ENCODE measurements at places on chromosomes 3 and 15.

DNA sequence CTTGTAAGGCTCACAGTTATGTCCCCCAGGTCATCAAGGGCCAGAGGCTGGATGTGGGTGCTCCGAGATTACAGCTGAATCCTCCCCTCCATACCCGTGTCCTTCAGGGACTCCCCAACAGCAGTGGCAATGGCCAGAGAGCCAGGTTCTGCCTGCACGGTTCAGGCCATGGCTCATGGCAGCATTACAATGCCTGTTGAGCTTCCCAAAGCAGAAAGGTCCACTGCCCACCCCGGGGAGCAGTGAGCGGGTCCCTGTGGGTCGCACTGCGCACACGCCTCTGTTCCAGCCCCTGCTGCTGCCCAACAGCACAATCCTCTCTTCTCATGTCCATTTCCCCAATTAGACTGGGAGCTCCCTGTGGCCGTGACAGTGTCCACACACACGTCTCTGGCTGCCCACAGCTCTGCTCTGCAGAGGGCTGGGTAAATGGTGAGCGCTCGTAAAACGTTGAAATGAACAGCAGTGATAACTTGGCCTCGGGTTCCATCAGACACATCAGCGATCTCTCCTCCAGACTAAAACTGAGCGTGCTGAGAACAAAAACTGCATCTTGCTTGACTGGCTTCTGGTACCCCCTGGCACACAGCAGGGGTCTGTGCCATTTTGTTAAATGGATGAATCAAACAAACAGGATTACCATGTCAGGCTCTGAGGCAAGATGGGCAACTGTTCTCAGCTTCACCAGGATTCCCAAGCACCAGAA is 80.4 kb downstream of the VGLL4 start:
- no peak for DNase-seq

- no peak for DNase-seq
Observed at GRCh38 chr3:75180945-75181298, 483.2 kb upstream of the FRG2C start.

- no peak for DNase-seq
Observed at GRCh38 chr15:39957481-39957880, 23.6 kb downstream of the EIF2AK4 start.

DNA sequence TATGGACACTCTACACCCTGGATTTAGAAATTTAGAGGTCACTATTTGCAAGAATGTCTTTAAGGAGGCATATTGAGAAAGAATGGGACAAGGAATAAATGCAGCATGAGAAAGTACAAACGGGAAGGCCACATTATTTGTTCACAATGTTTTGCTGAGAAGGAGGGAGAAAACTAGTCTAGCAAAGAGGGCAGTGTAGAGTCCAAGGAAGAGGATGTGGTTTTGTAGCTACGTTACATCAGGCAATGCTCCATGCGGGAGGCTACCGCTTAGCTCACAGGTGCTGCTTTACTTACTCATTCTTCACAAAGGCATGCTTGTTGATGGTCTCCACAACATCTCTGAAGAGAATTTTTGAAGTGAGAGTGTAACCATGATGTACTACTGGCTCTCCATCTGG is 191.1 kb downstream of the PLCH1 start:
- no peak for DNase-seq

GRCh38 chr3:173945806-173946205 is 548.3 kb downstream of the NLGN1 start:
- no peak for DNase-seq

DNA sequence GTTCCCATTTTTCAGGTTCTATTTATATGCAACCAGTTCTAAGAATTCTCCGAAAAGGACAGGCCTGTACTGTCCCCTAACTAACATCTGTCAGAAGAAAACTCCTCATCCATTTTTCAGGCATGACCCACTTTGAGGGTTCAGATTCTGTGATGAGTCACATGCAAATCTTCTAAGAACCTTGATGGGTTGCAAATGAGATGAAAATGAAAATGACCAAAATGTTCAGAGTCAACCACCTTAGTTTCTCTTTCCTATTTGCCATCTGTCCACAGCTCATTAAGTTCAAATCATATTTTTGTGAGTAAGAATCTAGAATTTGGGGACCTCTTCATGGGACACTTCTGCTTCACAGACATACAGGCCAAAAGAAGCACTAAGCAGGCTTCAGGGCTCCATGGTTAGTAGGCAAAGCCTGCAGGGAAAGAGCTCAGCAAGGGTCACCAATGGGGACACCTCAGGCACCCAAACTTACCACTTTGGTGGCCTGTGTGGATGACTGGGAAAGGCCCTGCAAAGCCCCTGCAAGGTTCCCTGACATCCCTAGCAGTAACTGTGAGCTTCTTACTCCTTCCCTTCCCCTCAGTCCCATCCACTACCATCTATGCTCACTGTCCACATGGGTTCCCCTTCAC is 122.0 kb downstream of the WDR76 start:
- no peak for DNase-seq

DNA sequence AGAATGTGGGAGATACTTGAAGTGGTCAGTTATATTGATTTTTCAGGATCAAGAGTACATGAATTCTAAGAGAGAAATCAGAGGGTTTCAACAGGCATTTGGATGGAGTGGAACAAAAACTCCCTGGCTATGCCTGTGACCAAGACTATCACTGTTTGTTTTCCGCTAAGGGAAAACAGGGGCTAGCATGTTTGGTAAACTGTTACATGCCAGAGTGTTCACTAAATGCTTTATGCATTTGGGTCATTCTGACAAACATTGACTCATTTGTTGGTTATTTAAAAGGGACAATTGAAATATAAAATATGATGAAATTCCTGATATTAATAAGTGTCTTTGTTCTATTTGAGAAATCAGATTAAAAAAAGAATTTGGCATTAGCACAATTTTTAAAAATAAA is 603.9 kb upstream of the KCNMB2 start:
- DNase-seq, result no peak

DNA sequence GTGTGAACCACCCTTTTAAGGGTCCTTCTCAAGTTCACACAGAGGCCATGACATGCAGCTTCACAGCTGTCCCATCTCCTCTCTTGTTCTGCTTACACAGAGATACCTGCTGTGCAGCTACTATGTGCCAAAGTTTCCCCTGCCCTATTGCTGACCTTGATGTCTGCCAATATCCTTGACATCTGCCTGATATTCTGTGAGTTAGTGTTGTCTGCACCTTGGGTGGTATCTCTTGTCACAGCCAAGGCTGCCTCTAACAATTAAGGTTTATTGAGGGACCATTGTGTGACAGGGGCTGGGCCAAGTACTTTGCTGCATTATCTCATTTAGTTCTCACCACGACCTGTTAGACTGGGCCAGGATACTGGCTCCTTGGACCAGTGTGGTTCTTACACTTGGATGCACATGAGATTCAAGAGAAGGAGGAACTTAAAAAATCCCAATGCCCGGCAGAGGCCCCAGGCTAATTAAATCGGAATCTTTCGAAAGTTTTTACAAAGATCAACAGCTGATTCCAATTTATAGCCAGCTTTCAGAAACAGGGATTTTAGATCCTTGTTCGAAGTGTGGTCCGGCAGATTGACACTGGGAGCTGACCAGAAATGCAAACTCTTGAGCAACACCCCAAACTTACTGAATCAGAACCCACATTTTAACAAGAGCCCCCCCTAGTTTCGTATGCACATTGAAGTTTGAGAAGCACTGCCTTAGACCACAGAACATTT is 178.6 kb downstream of the SATB1 start:
- no peak for DNase-seq

- no peak for DNase-seq
Observed at GRCh38 chr3:150097588-150097890, 126.8 kb upstream of the PFN2 start.

- no peak for DNase-seq
Observed at GRCh38 chr3:143267989-143268388, 148.4 kb downstream of the CHST2 start.

GRCh38 chr3:14231998-14232501 is 53.4 kb downstream of the LSM3 start:
- DNase-seq, result no peak

GRCh38 chr15:69165637-69166025 is 5.2 kb downstream of the GLCE start:
- no peak for DNase-seq

DNA sequence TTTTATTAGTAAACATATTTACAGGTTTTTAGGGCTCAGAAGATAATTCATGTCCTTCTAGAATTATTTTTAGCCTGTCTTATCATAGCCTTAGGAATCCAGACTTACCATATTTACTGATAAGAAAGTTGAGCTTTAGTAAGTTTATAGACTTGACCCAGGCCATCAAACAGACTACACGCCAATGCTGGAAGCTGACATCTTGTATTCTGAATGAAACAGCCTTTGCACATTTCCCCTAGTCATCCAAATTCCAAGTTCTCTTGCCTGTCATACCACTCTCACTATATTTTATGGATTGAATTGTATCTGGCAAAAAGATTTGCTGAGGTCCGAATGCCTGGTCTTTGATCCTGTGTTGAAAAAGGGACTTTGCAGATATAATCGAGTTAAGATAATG is 58.6 kb downstream of the DRD3 start:
- DNase-seq, result no peak

DNA sequence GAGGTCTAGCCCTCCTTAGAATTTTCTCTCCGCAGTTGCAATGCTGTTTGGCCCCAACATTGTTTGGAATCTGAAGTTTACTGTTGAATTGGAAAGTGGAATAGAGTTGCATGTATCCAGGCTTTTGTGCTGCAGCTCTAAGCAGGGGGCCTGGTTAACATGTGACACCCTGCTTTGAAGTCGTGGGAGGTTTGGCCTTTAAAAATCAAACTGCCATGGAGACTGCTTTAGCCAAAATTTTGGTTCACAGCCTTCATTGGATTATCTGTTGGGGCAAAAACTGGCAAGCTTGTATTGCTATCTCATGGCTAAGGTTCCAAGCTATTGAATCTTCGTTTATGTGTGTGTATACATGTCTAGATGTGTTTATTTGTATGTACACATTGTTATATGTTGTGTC is 15.8 kb downstream of the CYP11A1 start:
- no peak for DNase-seq

GRCh38 chr3:118476885-118477618 is 557.6 kb downstream of the IGSF11 start:
- DNase-seq, result no peak

GRCh38 chr3:68288085-68288484 is 633.7 kb upstream of the SUCLG2 start:
- DNase-seq, result no peak

GRCh38 chr3:20280257-20280656 is 94.3 kb upstream of the SGO1 start:
- DNase-seq, result no peak

- DNase-seq, result peak; percentile 0
Observed at GRCh38 chr3:193869221-193870201, 266.4 kb upstream of the HES1 start.

DNA sequence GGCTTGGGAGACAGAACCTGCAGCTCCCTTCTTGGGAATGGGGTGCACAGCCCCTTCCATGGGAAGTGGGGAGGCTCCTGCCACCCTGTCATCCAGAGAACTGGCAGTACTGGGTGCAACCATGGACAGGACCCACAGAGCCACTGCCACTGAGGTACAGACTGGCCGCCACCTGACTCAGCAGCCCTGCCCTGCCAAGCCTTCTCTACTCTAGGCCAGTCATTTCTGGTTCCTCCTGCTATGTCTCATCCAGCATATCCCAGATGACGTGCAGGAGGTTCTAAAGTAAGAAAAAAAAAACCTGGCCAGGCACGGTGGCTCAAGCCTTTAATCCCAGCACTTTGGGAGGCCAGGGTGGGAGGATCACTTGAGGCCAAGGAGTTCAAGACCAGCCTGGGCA is 76.9 kb upstream of the RPL32 start:
- DNase-seq, result no peak

DNA sequence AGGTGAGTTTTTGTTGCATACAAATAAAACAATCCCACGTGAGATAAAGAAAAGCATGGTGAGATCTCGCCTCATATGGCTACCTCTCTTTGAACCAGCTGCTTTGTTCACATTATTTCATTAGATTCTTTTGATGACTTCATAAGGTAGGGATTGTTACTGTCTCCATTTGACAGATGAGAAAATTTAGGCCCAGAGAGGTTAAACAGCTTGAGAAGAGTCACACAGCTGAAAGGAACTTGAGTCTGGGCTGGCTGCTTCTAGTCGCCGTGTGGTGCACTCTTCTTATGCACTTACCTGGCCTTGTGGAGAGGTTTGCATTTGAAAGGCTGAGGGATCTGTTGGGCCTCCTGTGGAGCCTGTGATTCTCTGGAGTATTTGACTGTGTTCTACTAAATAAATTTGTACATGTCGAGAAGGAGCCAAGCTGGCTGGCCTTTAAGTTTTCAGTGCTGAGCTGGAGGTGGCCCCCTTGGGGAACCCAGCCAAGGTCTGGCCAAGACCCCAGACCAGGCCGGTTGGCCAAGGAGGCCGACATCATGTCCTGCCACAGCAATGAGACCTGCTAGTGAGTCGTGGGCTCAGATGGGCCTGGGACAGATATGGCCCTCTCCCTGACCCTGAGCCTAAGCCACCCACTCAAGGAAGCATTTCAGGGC is 125.1 kb downstream of the SMAD6 start:
- no peak for DNase-seq

DNA sequence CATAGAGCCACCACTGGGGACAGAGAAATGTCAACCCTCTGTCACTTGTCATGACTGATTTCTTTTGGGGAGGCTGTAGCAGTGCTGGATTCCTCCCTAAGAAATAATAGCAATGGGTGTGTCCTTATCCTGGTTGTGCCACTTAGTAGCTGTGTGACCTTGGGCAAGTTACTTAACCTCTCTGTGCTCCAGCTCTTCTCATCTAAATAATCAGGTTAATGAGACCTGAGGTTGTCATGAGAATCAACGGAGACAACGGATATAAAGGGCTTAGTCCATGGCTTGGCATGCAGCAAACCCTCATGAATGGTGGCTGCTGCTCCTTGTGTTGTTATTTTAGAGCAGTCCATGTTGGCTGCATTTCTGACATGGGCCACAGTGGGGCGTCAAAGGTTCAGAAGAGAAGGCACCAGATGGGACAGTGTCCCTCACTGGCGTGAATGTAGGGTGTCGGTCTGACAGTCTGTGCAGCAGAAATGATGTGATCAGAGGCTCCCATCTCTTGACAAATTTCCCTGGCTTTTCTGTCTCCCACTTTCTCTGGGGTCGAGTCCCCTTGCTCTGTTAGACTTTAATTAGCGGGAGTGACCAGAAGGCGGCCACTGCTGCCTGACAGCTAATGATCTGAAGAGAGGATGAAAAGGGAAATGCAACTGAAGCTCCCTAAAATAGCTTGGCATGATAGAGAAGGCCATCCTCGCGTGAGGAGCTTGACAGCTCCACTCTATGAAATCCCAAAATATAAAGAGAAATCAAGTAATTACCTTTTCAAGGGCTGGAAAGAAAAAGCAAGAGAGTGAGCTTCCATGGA is 209.4 kb downstream of the CADPS start:
- DNase-seq, result peak; percentile 4

- DNase-seq, result no peak
Observed at GRCh38 chr3:160765211-160765610, 9.2 kb downstream of the PPM1L start.

DNA sequence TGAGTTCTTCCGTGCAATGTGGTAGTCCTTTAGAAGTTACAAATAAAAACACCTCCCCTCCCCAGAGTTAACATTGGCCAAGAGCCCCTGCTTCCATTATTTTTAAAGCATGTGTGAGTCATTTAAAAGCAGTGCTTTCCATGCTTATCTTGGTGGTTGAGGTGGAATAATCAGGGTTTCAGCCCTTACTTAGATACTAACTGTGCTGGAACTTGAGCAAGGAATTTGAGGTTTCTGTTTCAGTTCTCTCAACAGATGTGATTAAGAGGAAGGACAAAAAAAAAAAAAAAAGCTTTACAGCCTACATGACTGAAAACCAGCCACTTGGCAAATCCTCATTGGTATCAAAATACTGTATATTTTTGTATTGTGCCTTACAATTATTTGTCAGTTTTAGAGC is 64.5 kb downstream of the CGNL1 start:
- no peak for DNase-seq

GRCh38 chr15:90478846-90479481 is 50.8 kb upstream of the CRTC3 start:
- DNase-seq, result no peak

Measured in stimulated activated CD4-positive, alpha-beta T cell treated with anti-CD3 and anti-CD28 coated beads, Interleukin-12 subunit alpha, Interleukin-12 subunit beta, amount 100 ng/mL, for 48 hours (primary cell).